ENCODE measurements at places on chromosomes 5 and 9.

- DNase-seq: no peak
These were observed 49.0 kb downstream of the SGCD start for GRCh38 chr5:156375895-156376495.

DNA sequence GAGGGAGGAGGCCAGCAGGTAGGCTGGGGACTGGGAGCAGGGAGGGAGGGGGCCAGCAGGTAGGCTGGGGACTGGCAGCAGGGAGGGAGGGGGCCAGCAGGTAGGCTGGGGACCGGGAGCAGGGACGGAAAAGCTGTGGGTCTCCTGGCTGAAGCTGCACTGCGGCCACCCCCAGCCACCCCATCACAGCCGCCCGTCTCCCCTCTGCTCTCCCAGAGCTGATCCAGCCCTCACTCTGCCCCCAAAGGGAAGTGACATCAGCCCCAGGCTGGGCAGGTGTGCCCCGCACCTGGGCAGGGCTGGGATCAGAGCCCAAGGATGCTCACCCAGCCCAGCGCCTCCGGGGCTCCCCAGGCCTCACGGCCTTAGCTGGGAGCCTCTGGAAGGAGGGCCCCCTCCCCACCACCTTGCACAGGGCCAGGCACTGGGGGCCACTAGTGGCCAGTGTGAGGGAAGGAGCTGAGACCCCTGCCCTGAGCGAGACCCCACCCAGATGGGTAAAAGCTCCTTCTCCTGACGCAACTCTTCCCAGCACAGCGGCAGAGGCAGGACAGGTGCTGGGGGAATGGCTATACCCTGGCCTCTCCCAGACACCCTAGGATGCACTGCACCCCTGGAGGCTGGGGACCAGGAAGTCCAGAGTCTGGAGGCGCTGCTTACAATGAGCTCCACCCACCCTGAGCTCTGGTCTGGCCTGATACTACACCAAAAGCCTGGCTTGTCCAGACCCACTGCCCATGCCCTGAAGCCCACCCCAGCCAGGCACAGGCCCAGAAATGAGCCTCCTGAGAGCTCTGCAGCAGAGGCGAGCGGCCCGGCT is 11.6 kb downstream of the AGPAT2 start:
- no peak for DNase-seq

GRCh38 chr5:14270209-14270702 is 127.1 kb downstream of the TRIO start:
- peak; percentile 38 for DNase-seq

DNA sequence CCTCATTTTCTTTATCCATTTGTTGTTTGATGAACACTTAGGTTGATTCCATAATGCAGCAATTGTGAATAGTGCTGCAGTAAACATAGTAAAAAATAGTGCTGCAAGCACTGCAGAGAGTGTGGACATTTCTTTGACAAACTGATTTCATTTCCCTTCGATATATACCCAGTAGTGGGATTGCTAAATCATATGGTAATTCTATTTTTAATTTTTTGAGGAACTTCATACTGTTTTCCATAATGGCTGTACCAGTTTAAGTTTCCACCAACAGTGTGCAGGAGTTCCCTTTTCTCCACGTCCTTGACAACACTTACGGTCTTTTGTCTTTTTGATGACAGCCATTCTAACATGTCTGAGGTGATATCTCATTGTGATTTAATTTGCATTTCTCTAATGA is 138.2 kb upstream of the PLPPR1 start:
- no peak for DNase-seq

DNA sequence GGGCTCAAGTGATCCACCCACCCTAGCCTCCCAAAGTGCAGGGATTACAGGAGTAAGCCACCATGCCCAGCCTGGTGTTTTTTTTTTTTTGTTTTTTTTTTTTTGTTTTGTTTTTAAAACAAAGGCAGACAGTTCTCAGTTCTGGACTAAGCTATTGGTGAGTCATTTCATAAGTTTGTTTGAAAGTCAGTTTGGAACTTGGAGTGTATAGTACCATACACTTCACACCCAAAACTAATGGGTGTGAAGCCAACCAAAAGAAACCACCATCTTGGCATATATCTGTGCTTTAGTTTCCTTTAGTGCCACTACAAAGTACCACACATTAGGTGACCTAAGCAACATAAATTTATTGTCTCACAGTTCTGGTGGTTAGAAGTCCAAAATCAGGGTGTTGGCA is 13.4 kb downstream of the MAST4 start:
- no peak for DNase-seq

DNA sequence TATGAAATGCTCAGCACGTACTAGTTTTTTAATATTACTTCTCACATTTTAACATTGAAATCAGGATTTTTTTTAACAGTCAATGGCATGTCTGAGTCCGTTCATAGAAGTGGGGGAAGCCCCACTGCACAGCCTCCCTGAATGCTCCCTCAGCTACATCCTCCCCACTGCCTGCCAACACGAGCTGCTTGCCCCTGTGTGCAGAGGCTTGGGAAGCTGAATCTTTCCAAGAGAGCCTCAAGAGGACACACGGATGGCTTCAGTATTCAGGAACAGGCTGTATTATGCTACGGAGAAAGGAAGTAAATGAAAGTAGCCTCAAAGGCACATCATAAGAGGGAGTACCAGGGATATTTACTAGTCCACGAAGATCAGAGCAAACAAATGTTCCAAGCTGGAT is 248.7 kb downstream of the SPOCK1 start:
- no peak for DNase-seq

GRCh38 chr5:168128557-168128956 is 162.9 kb upstream of the WWC1 start:
- DNase-seq: no peak

- DNase-seq: no peak
These were observed 12.0 kb upstream of the CPLX2 start for GRCh38 chr5:175859422-175859821.

DNA sequence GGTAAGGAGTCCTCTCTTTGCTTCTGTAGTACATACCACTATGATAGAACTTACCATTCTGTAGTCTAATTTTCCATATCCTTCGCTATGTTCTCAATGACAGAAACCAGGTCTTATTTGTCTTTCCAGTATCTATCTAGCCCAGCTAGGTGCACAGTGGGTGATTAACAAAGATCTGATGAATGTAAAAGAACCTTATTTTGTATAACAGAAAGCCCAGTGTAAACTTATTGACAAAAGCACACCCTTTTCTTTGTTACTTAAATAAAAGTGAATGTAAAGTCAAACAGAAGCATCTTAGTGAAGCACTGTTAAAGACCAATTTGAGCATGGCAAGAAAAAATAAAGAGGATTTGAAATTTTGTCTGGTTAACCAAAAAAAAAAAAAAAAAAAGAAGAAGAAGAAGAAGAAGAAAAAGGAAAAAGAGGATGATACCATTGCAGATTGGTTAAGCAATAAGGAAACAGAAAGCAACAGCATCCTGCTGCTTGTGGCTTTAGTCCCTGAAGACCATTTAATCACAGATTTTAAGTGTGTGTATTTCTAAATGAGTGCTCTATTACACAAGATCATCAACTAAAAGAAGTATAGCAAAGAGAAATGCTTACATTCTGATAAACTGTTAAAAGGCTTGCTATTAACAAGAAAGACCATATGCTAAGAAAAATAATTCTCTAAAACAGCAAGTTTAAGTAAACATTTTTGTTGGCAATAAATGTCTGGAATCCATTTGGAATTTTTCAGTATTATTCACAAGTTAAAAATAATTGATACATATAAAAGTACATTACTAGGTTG is 21.2 kb downstream of the MEGF9 start:
- DNase-seq: peak; percentile 38

DNA sequence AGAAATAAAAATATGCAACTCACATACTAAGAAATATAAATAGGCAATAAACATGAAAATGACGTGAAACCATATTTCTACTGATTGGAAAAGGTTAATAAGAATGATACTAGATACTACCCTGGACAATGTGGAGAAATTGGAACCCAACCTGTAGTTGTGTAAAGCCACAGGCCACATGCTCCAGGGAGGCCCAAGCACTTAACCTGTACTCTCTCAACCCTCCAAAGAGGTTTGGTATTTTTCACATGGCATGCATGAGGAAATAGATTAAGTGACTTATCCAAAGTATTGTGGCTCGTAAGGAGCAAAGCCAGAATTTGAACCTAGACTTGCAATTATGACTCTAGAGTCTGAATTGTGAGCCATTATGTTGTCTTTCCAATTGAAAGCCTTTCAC is 13.4 kb downstream of the LIFR start:
- DNase-seq: no peak

DNA sequence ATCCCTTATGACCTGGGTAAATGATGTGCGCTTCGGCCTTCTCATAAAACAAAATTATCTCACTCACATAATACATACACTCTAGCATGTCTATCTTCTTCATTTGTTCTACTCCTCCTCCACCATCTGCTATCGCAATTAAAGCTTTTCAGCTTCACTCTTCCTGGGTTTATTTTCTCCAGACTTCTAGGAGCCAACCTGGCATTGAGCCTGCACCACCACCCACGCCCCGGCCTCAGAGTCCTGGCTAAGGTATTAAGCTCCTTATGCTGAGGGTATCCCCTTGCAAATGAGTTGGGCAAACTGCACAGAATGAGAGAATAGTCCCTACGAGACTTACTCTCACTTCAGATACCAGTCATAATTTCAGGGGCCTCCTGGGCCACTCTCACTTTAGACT is 236.1 kb upstream of the CDH12 start:
- no peak for DNase-seq

- peak; percentile 71 for DNase-seq
These were observed 166.1 kb downstream of the CD180 start for GRCh38 chr5:67030289-67031056.

- no peak for DNase-seq
These were observed 10.3 kb downstream of the BAG1 start for GRCh38 chr9:33254211-33254610.

DNA sequence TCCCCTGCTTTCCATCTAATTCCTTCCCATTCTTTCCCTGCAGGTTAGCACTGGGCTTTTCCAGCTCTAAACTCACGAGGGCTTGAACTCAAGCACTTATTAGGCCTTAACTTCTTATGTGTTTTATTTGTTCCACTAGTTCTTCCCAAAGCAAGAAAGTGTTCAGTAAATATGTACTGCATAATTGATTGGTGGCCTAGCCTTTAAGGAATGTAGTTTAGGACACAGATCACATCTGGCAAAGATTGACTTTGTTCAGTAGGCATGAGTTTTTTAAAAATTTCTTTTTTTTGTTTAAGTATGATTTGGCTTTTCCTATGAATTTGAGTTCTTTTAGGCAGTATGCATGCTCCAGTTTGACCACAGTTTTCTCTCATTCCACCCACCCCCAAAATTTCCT is 285.2 kb downstream of the NPR3 start:
- DNase-seq: no peak

DNA sequence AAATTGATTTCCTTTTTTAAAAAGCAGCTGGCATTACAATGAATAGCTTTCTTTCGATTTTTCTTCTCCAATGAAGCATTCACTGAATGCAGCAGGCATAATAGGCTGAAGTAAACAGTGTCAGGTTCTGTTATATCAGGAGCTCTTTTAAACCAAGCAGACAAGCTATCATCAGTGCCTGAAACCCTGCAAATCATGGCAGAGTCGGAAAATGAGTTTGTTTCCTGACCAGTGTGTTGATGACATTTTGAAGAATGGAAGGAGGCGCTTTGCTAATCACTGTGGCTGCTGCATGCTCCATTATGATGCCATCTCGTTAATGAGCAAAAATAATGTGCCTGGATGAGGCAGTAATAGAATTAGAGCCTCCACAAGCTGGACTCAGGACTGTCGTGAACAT is 284.5 kb downstream of the ZNF608 start:
- DNase-seq: no peak

DNA sequence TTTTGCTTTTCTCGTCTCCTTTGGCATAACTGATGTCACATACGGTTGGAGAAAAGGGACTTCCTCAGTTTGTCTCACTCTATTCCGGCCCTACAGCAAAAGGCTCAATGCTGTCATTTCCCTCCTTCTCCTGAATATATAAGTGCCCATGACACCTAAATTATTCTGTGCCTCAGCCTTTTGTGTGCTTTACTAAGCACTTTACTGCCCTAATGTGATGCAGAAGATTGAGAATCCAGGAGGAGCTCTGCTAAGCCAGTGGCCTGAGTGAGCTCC is 7.6 kb downstream of the CD180 start:
- DNase-seq: no peak

- DNase-seq: no peak
These were observed 8.4 kb upstream of the GOLPH3 start for GRCh38 chr5:32182463-32183063.

- peak; percentile 44 for DNase-seq
These were observed 103.6 kb upstream of the CHD1 start for GRCh38 chr5:99032234-99033013.

GRCh38 chr9:133566382-133566781 is 31.9 kb downstream of the ADAMTSL2 start:
- no peak for DNase-seq

DNA sequence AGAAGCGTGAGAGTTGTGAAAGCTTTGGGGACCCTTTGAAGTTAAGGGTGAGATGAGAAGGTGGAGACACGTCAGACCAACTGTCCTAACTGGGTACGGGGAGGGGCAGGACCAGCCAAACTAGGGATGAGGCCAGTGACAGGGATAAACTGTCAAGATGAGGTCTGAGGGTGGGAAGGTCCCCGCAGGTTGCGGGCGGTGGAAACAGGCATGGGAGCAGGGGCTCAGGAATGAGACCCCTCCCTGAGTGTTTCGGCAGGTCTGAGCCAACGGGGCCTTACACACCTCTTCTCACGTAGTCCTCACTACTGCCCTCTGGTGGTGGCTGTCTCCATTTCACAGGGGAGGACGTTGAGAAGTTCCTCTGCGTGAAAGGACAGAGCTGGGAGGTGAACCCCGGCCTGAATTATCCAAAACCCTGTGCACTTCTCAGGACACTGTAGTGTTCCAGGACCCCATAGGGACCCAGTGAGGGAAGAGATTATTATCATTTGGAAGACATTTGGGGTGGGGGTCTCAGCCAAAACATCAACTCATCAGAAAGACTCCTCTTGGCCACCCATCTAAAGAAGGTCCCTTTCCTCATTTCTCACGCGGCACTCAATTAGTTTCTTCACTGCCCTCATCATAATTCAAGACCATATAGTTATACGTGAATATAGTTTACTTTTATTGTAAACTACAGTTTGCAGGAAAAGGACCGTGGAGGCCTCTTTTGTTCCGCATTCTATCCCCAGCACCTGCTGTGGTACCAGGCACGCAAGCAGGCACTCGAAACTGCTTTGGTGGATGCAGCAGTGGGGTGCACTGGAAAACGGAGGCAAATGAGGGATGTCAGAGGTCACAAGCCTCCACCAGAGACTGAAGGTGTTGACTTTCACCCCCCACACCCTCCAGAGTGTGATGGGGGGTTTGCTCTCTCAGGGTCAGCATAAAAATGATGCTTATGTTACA is 21.7 kb upstream of the NANS start:
- DNase-seq: peak; percentile 47

DNA sequence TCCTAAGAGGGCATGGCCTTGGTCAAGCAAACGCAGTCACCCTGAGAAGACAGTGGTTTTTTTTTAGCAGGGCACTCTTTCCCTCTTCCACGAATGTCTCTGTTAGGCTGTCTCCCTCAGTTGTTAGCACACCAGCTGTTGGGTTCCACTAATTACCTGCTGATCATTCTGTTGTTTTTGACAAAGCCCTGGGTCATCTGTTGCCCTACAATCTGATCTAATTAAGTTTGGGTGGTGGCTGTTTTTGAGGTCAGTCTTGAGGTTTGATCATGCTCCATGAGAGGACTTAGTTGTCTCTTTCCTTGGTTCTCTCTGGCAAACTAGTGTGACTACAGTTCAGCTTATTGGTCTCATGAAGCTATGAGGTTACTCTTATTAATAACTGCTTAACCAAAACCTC is 5.0 kb upstream of the PTPDC1 start:
- no peak for DNase-seq

- no peak for DNase-seq
These were observed 1.1 kb upstream of the LCN9 start for GRCh38 chr9:135661816-135662560.

All from GM04504 (cell line).